ENCODE measurements at places on chromosomes 6 and 20.

DNA sequence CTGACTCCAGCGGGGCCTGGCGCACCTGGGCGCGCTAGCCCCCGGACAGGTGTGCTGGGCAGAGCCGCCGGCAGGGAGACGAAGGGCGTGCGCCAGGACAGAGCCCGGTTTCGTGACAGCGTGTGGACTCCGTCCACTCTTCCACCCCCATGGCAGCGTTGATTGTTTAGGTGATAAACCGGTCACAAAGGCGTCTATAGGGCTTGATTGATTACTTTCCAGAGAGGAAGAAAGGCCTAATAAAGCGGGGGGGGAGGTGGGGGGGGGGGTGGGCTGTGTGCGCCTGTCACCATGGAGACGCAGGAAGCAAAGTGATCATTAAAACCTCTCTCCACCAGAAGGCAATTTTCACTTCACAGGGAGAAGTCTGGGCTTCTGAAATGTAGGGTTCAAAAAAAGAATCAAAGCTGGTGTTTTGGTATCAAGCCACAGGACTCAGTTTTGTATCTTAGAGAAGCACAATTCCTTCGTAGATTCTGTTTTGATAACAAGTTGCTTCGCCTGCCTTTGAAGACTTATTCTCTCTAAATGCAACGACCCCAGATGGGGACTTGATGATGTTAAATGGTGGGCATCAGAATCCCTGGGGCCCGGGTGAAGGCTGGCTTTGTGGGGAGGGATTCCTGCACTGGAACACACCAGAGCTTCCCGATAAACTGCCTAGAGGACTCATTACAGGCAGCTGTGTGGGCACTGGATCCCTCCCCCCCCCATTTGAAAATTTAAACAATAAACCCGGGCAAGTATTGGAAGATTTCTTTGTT, 1.4 kb downstream of the PHACTR3 start:
- DNase-seq = no peak

DNA sequence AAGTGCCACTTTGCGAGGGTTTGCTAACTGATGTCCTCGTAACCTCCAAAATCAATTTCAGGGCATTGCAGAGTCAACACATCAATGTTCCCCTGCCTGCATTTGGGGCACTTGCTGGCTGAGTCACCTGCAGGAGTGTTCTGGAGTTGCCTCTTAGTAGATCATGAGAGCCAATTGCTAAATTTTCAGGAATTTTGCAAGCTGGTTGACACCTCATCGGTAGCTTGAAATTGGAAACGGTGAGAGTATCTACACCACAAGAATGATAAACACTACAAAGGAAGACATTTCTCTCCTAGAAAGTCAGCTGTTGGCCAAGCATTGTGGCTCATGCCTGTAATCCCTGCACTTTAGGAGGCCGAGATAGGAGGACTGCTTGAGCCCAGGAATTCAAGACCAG, 10.8 kb upstream of the BFSP1 start:
- no peak for DNase-seq

GRCh38 chr6:81373414-81373813, 379.1 kb downstream of the TENT5A start:
- no peak for DNase-seq

- DNase-seq = no peak
These were observed 217.3 kb upstream of the SULF2 start for GRCh38 chr20:48002517-48002970.

DNA sequence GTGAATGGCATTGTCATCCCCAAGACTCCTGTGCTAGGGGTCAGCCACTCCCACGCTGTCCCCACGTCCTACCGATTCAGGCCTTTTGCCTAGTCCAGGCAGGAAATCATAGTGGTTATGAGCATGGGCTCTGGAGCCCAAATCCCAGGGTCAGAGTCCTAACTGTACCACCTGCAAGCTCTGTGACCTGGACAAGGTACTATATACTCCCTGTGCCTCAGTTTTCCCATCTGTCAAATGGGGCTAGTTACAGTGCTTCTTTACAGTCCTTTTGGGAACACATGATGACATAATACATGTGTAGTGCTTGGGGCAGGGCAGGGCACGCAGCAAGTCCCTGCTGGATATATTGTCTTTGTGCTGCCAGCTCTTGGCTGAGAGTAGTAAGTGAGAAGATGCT, 27.2 kb downstream of the EFCAB8 start:
- DNase-seq = no peak

- no peak for DNase-seq
These were observed 194.0 kb downstream of the SOD2 start for GRCh38 chr6:159499034-159499433.

- DNase-seq = no peak
These were observed 71.8 kb downstream of the ATG5 start for GRCh38 chr6:106253731-106254130.

- no peak for DNase-seq
These were observed 9.0 kb upstream of the MRGBP start for GRCh38 chr20:62787321-62787720.

GRCh38 chr6:134111062-134111677, 58.7 kb upstream of the SLC2A12 start:
- peak; percentile 16 for DNase-seq

GRCh38 chr6:115219645-115220044, 841.0 kb downstream of the FRK start:
- DNase-seq = no peak

DNA sequence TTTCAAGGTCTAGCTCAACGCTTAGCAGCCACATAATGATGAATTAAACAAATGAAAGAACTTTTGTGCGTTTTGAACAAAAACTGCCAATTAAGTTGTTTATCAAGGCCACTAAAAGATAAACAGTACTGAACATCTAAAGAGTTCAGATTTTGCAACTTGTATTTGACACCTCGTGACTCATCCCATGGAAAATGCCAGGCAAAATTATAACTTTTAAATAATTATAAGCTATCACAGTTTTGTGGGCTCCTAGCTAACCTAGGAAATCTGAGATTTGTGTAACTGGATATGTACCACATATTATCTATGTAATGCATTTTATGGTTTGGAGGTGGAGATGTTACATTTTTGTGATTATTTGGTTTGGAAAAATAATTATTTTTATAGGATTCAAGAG, 9.6 kb upstream of the BAG2 start:
- DNase-seq = no peak

GRCh38 chr6:85429346-85429745, 20.5 kb upstream of the NT5E start:
- DNase-seq = no peak

DNA sequence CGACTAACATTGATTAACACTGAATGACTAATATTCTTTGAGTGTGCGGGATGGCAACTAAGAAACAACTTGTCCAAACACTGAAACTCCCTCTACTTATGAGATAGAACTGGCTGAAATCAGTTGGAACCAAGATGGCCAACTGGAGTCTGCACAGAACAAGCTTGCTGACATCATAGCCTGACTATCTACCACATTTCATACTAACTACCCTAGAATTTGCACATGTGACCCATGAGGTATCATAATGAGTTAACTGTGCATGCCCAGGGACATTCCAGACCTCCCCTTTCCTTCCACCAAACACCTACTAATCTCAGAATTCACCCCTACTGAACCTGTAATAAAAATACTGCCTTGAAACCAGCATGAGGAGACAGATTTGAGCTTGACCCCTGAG, 43.2 kb downstream of the PHIP start:
- no peak for DNase-seq

DNA sequence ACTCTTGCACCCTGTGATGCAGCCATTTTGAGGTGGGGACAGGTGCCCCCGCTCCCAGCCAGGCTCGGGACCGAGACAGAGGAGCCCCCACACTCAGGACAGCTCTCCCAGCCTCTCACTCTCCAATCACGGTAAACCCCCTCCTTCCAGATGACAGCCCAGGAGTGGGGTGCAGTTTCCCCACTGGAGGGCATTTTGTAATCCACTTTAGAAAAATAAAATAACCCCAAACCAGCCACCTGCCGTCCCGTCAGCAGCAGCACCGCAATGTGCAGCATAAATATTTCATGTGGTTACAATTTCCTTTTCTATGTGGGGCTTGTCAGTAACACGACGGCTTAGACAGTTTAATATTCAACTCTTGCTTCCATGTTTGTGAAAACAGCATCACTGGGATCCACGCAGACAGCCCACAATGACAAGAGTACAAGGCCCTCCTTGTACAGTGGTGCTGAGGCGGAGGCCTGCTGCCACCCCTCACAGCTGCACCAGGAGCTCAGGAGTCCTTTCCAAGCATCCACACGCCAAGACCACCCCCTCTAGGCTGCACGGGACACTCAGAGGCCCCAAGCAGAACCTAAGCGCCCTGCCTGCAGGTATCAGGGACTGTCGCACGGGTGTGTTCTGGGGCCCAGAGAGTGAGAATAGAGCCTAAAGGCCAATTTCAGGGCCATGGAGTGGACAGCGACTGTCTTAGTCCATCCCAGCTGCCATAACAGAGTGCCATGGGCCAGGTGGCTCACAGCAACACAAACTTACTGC, 116.7 kb downstream of the JPH2 start:
- DNase-seq = no peak

DNA sequence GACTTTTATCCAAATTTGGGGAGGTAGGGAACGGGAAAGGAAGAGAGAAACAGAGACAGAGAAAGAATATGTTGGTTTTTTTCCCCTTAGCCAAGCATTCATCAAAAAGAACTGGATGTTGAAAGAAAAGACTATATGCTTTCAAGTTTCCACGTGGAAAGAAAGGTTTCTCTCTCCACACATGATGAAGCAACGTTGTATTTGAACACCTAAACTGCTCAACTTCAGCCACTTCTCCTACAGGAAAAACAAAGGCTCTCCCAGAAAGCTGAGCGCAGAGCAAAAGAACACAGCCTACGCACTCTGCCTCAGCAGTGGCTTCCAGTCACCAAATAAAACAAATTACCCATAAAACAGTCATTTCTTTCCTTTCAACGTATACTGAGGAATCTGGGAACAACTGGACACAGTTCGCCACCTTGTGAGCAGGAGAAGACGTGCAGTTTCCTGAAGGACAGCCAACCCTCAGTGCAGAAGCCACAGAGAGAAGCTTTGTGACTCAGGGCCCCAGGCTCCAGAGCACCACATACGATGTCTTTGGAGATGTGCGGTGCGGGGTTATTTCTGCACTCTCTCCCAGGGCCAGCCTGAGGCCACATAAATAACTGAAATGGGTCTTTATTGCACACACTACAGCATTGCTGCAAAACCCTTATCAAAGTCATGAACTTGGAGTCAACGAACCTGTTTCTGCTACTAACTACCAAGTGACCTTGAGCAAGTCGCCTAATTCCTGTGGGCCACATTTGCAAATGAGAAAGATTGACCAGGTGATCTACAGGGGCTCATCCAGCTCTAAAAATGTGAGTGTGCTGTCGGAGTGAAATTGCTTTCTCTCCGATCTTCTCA, 10.1 kb downstream of the IL17F start:
- no peak for DNase-seq

Data from NCI-H2171 (cell line).